Stimulated activated CD8-positive, alpha-beta memory T cell treated with anti-CD3 and anti-CD28 coated beads, Interleukin-7, amount 100 ng/mL, for 24 hours (primary cell): ENCODE measurements at places on chromosomes 2 and 18.

GRCh38 chr2:238601433-238602222, 174.9 kb downstream of the ASB1 start:
- DNase-seq, result no peak

GRCh38 chr18:47615043-47615442, 315.4 kb downstream of the SMAD2 start:
- DNase-seq, result no peak

- DNase-seq, result no peak
Measured at GRCh38 chr2:239853121-239853520, 172.0 kb downstream of the NDUFA10 start.

DNA sequence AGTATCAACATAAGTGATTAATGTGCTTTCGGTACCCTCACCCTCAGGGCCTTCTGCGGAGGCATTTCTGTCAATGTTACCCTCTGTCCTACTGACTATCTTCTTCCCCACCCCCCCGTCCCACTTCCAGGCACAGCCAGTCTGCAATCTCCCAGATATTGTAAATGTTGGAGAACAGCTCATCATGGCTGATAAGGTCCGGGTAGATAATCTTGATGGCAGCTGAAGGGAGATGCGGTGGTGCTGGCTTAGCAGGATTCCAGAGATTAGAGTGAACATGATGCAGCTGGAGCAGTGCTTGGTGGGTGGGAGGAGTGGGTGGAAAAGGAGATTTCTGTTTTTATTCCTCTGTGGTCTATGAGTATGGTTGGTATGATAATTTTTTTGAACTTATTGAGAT, 15.5 kb downstream of the GTF2A1L start:
- no peak for DNase-seq

GRCh38 chr2:184927040-184927439, 328.7 kb downstream of the ZNF804A start:
- no peak for DNase-seq

DNA sequence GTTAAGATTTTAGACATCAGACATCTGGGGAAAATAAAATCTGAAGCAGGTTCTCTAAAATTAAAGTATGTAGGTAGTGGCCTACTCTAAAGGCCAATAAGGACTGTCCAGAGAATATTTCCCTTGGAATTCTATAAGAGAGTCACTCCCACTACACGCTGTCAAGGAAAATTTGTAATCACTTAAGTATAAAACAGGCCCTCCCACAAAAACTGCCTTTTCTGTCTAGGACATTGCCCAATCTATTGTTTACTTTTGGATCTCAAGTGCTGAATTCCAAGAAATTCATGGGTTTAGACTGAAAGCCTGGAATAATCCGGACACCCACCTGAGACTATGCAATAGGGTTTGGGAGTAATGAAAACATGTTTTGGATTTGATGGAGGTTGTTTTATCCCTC, 1.7 kb upstream of the SRBD1 start:
- no peak for DNase-seq

GRCh38 chr2:233882353-233882752, 14.2 kb upstream of the MSL3B start:
- DNase-seq, result no peak

DNA sequence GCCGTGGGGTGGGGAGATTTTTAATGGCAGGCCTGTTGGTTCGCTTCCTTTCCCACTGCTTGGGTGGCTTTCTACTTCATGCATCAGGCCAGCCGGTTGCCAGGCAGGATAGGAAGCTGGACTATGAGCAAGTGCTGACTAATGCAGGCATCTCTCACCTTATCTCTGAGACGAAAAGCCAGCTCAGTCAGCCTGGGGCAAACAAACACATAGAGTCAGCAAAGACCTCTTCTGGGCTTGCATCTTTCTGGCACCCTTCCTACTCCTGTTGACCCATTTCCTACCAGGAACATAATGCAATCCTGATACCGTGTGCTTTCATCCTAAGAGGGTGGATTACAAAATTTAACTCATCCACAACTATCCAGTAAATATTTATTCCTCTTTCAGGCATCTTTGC, 416.6 kb upstream of the MEX3C start:
- no peak for DNase-seq

DNA sequence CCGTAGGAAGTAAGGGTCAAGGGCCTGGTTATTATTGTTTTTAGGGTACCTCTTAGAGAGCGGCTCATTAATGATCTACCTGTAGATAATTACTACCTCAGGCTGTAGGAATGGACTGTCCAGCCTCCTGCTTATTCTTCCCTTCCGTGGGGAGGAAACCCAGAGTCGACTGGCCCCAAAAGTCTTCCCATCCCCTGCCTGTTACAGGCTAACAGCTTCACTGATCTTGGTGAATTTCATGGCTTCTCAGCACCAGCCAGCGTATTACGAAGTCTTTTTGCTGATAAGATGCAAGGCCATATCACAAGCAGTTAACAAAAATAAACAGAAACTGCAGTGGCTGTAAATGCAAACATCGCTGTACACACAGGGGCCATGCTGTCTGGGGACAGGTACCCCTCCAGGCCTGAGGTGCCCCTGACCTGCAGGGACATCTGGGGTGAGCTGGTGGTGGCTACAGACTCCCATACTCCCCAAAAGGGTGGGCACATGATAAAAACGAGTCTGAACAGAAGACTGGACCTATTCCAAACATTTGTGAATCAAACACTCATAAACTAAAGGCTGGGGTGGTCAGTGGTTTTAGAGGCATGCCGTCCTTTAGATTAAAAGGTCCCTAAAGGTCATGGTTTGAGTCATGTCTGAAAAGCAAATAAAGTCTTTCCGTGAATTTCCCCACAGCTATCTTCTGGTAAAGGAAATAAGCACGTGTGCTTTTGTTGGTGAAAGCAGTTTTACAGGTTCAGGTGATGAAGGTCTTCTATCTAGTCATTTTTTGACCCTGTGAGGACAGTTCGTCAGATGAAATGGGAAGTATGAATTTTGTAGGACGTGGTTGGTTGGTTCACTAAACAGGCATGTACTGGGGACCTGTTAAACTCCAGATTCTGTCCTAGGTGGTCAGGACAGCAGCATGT, 36.7 kb downstream of the TTC39C start:
- no peak for DNase-seq

DNA sequence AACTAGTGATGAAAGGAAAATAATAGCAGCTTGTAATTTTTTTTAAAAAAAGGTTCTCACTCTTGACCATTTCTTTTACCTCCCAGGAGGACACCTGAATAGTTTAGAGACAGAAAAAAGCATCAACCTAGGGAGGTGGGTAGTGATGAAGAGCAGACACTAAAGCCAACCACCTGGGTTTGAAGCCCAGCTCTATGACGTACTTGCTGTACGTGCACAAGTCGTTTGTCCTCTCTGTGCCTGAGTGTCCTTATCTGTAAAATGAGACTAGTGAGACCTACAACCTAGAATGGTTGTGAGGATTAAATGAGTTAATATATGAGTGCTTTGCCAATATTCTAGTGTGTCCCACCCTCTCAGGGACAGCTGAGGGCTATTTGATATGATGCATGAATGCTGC, 5.8 kb downstream of the SLC1A4 start:
- no peak for DNase-seq

DNA sequence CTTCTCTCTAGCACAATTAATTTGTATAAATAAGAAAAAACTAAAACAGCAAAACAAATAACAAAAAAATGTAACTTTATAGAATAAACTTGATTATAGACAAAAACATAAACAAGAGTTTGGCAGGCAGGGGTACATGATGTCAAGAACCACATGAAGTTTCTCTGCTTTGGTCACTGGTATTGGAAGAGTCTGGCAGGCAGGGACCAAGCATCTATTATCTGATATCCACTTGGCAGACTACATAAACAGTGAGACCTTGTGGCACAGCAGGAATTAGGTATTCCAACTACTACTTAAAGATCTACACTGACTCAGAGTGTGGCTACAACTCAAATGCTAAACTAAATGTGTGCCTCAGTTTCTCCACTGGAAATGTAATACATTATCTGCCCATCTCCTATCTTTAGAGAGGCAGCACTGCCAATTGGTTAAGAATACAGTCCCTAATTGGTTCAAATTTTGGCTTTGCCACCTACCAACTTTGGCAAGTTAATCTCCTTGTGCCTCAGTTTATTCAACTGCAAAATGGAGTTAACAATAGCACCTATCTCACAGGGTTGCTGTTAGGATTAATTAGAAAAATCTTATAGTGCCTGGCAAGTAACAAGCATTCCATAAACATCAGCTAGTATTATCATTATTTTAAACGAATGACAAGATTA, 2.7 kb downstream of the MAP4K3 start:
- no peak for DNase-seq

DNA sequence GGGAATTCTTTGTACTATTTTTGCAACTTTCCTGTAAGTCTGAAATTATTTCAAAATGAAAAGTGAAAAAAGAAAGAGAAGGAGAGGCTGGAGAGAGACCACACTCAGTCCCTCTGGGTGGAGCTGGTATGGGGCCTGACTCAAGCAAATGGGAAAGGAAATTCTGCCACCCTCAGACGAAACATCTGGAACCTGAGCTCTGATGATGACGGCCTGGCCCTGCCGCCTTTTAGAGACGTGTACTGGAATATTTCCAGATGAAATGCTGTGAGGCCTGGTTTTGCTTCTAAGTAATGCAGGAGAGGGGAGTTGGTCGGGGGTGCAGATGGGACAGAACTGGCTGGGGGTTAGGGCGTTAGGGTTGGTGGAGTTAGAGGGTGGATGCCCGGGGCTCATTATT, 57.4 kb upstream of the GLI2 start:
- no peak for DNase-seq

DNA sequence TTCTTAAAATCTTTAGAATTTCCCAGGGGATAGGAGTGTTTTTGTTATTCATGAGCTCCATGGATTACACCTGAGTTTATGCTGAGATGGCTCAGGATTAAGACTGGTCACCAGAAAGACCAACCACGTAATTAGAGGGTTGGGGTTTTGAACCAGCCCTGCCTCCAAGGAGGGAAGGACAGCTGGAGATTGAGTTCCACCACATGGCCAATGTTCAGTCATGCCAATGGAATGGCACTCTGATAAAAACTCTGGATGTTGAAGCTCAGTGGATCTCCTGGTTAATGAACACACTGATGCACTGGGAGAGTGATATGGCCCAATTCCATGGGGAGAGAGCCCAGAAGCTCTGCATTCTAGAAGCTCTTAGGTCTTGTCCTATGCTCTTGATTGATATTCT, 38.7 kb upstream of the PTPN4 start:
- DNase-seq, result no peak

DNA sequence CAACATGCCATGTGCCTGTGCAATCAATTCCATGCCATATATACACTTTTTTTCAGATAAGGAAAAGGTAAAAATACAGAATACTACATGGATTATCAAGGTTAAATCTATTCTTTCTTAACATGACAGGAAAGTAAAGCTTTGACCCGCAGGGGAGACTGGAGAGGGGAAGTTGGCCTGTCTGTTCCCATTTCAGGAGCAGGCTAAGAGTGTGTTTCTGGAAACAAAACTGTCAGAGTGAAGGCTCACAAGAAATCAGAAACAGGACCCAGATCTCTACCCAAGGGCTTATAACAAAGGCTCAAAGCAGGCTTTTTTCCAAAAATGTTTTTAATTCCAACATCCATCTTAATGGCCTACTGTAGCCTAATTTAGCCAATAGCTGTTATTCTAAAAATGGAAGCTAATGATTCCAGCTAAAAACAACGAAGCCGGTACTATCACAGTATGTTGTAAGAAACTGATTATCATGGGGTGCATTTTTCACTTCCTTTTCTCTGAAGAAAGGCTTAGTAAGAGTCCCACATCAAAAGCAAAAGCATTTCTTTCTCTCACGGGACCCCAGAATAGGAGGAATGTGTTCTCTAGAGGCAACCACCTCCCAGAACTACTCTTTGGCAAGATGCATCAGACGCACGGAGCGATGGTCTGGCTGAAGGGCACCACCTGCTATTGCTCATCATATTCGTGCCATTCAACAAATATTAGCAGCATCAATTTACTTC, 41.4 kb downstream of the FECH start:
- DNase-seq, result no peak

GRCh38 chr18:61651880-61652268, 240.9 kb downstream of the RNF152 start:
- no peak for DNase-seq

- DNase-seq, result no peak
Measured at GRCh38 chr2:107259408-107260195, 373.6 kb upstream of the ST6GAL2 start.

DNA sequence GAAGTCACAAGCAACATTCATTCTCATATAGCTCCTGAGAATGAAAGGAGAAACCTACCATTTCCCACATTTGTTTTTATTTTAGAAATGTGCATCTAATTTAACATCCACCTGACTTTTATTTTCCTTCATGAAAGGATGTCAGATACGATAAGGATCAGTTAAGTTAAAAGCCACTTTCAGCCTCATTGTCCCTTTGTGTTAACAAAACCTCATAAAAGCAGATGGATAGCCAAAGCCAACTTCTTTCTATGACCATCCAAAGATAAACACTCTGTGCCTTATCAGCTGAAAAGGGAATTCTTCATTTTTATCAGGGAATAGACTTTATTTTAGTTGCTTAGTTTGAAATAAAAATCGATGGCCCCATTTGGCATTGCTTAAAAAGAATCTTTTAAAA, 25.7 kb upstream of the RIT2 start:
- DNase-seq, result no peak

GRCh38 chr18:26017929-26018328, 72.5 kb downstream of the SS18 start:
- no peak for DNase-seq

- DNase-seq, result no peak
Measured at GRCh38 chr2:223921204-223921603, 23.9 kb downstream of the WDFY1 start.

- no peak for DNase-seq
Measured at GRCh38 chr18:57149531-57149930, 2.6 kb downstream of the BOD1L2 start.

DNA sequence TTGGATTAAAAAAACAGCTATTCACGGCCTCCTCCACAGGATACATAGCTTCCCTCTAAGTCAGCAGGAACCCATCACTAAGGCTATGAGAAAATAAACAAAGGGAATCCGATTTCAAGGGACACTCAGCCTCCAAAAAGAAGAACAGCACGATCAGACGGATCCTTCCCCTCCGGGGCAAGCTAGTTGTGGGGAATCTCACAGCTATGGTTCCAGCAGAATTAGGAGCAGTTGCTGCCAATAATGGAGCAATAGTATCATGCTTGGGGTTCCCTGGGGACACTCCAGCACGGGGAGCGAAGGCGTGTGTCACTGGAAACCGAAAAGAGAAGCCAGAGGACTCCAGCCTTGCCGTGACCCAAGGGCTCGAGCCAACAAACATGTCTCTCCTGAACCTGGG, 163.1 kb downstream of the TTC32 start:
- DNase-seq, result no peak

- DNase-seq, result no peak
Measured at GRCh38 chr18:38520786-38521185, 955.2 kb upstream of the CELF4 start.

DNA sequence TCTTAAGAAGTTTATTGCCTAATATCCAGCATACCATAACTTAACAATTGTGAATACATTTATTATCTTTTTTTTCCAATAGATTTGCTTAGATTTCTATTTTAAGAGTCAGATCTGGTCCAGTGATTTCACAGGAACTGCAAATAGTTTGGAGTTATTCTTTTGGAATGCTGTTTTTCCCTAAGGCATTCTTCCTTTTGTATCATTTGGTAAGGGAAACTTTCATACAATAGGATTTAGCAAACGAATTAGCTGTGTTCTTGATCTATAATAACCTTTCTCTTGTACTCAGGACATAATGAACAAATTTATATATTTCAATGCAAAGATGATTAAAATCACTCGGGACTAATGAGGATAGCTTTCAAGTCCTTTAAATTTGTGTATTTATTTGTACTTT, 201.6 kb downstream of the ERBB4 start:
- DNase-seq, result no peak
